Activated T-cell treated with anti-CD3 and anti-CD28 coated beads for 4 hours (primary cell): ENCODE measurements at places on chromosomes 7 and 10.

DNA sequence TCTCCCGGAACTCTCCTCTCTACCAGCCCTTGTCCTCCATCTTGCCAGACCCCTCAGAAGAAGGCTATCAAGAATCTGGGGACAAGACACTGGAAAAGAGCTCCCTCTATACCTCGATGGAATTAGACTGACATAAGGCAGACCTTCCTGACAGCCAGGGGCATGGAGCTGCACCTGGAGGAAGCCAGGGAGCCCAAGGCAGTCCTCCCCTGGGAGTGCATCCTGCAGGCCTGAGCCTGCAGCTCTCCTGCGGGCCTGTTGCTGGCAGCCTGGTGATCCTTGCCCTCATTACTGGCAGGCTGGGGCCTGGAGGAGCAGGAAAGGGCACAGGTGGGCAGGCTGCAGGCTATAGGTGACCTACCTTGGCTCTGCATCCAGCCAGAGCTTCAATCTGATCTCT, 323.4 kb downstream of the GRID1 start:
- DNase-seq, result no peak

DNA sequence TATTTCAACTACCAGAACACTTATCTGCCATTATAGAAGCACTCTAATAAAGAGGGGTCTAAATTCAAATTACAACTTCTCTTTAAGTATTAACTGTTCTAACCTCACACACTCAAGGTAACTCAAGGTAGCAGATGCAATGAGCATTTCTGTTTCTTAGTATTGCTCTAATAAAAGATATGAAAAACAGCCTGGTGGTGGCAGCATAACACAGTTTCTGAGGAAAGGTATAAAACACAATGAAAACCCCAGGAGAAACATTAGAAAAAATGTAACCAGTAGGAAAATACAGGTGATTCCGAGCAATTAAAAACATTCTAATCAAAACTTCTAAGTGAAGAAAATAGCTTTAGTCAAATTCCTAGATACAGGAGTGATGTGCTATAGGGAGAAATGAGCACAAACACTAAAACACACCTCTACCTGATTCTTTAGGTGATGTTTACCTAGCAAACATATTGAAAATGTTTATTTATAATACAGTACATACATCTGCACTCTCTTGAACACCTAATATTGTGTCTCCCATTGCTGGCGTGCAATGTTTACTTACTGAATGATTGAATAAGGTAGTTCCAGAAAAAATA, 3.5 kb downstream of the MKRN1 start:
- peak; percentile 48 for DNase-seq

GRCh38 chr10:104240078-104240477, 7.9 kb upstream of the CFAP43 start:
- DNase-seq, result no peak

DNA sequence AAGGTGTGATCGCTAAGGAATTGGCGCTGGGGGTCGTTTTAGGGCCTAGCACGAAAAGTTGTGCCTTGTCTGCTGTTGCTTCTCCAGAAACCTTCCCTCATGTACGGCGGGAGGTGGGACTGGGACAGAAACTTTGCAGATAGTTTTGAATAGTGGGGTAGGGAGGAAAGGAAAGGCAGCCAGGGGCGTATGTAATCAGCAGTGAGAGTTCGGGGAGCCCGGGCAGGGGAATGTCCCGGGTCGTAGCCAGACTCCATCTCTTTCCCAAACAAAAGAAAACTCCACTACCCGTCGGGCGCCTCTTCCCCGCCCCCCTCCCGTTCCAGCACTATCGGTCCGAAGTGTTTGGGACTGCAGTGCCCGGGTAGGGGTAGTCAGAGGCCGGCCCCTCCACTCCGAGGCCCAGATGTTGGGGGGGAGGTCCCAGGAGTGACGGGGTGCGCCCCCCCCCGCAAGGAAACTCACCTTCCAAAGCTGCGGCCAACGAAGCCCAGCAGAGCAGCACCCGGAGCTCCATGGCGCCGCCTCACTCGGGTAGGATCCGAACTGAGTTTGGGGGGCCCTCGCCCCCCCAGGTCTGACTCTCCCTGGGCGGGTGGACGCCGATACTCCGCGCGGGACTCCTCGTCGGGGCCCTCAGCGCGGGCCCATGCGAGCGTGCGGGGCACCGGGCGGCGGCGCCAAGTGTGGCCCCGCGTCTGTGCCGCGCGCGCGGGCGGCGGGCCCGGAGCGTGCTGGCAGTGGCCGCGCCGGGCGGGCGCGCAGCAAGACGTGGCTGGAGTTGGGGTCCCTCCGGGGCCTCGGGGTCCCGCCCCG, 601 bp downstream of the EPHB4 start:
- no peak for DNase-seq

GRCh38 chr10:895324-895723, 36.2 kb downstream of the LARP4B start:
- DNase-seq, result no peak

DNA sequence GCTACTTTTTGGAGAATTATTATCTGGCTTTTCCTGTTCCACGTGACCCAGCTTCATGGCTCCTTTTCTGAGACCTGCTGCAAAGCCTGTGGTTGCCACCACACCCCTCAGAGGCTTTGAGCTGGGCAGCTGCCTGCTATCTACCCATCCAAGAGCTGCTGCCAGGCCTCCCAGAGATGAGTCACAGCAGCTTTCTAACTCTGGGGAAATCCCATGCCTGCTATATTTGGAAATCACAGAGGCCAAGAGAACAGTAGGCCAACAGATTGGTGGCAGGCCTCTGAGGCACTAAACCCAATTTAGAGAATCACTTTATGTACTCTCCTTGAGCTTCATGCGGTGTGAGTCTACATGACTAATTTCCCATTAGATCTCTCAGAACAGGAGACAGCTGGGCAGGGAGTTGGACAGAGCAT, 35.2 kb downstream of the SGCE start:
- no peak for DNase-seq

- no peak for DNase-seq
These were observed 37.8 kb downstream of the SFMBT2 start for GRCh38 chr10:7373039-7373438.

DNA sequence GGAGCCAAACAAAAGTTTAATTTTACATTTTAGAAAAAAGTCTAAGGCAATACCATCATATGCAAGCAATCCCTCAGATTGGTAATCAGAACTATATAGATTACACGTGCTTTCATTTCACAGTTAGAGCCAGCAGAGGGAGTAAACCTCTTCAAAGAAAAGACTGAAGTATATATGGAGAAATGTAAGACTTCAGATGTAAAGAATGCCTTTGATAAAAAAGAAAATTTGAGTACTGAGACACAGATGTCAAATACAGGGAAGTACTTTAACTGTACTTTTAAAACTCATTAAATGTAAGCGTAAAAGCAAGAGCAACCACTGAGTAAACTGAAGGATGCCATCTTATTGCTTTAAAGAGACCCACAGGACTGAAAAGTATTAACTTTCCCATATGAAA, 101.4 kb upstream of the FAM133B start:
- no peak for DNase-seq

DNA sequence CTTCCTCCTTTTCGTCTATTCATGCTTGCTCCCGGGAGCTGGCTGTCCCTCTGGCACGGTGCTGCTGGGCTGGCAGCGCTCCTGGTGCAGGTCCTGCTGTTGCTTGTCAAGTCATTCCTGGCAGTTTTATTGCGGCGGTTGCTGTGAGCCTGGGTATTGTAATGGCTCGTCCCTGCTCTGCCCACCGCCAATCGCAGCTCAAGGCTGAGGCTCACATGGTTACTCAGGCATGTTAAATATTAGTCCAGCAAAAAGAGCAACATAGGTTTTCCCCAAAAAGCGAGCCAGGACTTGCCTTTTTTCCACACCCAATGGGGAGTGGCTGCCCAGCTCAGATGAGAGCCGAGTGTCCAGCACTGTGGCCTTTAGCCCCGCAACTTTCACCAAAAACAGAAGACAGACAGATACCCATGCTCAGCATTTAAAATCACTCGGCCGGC, 492.9 kb upstream of the FOXK1 start:
- no peak for DNase-seq

- no peak for DNase-seq
These were observed 460.0 kb upstream of the NRP1 start for GRCh38 chr10:33794460-33794859.

GRCh38 chr7:156677374-156678054, 36.9 kb downstream of the RNF32 start:
- no peak for DNase-seq

DNA sequence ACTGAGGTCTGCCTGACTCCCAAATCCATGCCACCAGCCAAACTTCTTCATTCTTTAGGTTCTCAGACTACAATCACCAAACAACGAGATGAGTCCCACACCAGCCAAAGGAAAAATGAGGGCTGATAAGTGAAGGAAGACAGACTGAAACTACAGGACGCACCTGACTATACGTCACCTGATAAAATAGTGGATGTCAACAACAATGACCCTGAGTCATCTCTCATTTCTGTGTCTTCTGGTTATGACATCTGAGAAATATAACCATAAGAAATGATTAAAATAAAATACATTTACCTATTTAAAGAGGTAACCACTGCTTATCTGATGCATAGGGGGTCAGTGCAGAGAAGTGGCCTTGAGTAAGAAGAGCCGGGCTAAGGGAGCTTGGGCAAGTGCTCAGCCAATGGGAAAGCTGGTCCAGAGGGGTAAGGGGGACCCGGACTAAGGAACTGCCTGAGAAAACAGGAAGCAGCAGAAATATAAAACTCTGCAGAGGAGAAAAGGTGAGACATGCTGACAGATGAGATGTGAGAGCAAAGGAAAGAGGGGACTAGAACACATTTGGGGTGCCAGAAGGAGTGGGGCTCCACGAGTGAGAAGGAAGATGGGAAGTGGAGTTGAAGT, 51.8 kb downstream of the HIPK2 start:
- DNase-seq, result no peak

GRCh38 chr10:90222372-90222771, 521.0 kb downstream of the KIF20B start:
- DNase-seq, result no peak

GRCh38 chr10:113126229-113127201, 176.5 kb downstream of the TCF7L2 start:
- peak; percentile 5 for DNase-seq

DNA sequence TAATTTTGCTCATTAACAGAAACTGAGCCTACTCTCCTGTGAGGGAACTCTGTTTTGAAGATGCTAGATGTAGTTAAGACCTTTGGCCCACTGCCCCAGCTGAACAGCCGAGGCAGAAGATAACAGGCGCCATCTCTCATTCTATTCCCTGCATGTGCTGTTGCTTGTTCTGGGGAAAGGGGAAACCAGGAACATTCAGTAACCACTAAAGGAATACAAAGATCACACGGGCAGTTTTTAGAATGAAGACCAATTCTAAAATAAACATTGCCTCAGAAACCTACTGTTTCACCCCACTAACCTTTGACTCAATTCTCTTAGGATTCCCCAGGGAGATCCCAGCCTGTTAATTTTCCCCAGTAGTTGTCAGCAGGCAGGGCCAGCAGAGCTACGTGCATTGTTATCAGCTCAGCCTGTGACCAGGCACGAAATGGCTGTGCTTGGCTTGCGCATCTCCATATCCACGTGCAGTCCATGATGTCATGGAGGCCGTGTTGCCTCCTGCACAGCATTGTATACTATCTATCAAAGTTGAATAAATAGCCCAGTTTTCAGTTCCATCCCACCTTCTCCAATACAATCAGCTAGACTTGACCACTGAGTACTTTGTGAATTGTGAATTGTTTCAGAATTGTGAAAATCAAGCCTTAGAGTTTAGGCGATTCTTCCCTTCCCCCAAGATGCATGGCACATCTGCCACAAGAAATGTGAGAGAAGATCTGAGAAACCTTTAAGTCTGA, 36.0 kb downstream of the ANK3 start:
- no peak for DNase-seq

- no peak for DNase-seq
These were observed 201.2 kb upstream of the MDFIC start for GRCh38 chr7:114720725-114721124.

GRCh38 chr10:8590518-8590917, 536.0 kb downstream of the GATA3 start:
- no peak for DNase-seq

DNA sequence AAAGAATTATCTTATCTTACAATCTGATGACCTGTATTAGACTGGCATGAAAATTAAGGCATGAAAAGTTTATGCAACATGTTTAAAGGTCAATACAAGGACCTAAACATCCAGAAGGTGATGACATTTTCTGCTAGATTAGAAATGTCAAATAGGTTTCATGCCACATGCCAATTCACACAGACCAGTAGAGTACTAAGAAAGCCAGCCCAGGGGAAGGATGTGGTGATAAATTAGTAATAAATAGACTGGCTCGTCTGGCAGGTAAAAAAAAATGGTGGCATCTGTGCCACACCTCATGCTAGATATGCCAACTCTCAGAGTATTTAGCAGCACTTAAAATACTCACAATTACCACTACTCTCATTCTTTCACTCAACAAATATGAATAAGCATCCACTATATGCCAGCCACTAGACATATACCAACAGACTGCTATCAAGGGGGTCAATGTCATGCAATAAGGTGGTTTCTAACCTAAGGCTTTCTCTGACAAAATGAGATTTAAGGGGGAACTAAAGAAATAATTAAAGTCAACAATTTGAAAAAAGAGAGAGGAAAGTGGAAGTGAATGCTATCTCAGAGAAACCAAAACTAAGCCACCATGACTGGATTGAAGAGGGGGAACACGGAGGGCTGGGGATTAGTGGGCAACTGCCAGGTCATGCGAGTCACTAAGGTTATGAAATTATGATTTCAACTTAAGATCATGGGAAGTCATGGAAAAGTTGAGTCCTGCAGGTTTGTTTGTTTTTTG, 83.5 kb downstream of the SGMS1 start:
- DNase-seq, result no peak
